ENCODE measurements at places on chromosomes 5 and 9.

DNA sequence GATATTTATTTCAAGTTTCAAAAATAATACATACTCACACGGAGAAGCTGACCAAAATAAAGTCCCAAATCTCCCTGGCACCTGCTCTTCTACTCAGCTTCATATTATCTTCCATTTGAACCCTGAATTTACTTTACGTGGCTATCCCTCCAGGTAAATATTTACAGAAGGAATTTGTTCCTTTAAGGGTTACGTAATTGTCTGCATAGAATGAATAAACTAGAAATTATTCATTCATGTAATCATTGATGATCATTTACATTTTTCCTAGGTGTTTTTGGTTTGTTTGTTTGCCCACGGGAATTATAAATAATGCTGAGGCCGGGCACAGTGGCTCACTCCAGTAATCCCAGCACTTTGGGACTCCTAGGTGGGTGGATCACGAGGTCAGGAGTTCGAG lies 251.2 kb downstream of the PLK2 start:
- no peak for DNase-seq

GRCh38 chr5:138694146-138694545 lies 59.1 kb upstream of the CTNNA1 start:
- DNase-seq: no peak

GRCh38 chr9:33341182-33341581 lies 50.9 kb downstream of the NFX1 start:
- no peak for DNase-seq

DNA sequence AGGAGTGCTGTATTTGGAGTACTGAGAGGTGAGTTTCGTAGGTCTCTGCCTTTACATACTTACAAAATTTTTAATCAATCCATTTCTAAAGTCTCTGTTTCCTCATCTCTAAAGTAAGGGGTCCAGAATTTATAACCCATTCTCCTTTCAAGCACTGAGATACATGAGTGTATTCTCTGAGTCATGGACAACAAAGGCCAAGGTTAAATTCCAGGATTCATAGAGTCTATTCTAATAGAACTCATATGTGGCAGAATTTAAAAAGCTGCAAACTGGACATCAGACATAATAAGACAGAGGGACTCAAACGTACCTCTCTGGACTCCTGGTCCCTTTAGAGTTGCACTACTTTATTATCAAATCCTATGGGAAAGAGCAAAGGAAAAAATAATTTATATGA lies 112.5 kb upstream of the SLIT3 start:
- no peak for DNase-seq

GRCh38 chr9:127346584-127346983 lies 50.4 kb upstream of the SLC2A8 start:
- DNase-seq: no peak

- no peak for DNase-seq
Observed at GRCh38 chr9:7533376-7534090, 266.0 kb downstream of the DMAC1 start.

GRCh38 chr9:97985058-97985861 lies 2.1 kb downstream of the ANP32B start:
- DNase-seq: no peak

DNA sequence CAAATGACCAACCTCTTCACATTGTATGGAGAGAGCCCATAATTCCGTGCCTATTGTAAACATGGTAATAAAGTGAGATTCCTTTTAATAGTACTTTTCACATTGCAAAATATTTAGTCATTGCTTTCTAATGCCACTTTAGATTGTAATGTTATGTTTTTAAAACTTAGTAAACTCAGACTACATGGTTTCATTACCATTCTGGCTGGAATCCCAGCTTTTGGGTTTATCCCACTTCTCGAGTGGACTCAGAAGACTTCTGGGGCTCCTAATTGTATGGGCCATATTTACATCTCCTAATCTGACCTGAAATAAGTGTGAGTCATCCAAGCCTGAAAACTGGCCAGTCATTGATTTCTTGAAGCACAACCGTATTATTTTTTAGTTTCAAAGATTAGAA lies 217.6 kb downstream of the CAAP1 start:
- DNase-seq: no peak

- DNase-seq: no peak
Observed at GRCh38 chr9:8208465-8208864, 408.9 kb upstream of the DMAC1 start.

GRCh38 chr5:150575745-150576448 lies 64.6 kb upstream of the SYNPO start:
- DNase-seq: no peak

DNA sequence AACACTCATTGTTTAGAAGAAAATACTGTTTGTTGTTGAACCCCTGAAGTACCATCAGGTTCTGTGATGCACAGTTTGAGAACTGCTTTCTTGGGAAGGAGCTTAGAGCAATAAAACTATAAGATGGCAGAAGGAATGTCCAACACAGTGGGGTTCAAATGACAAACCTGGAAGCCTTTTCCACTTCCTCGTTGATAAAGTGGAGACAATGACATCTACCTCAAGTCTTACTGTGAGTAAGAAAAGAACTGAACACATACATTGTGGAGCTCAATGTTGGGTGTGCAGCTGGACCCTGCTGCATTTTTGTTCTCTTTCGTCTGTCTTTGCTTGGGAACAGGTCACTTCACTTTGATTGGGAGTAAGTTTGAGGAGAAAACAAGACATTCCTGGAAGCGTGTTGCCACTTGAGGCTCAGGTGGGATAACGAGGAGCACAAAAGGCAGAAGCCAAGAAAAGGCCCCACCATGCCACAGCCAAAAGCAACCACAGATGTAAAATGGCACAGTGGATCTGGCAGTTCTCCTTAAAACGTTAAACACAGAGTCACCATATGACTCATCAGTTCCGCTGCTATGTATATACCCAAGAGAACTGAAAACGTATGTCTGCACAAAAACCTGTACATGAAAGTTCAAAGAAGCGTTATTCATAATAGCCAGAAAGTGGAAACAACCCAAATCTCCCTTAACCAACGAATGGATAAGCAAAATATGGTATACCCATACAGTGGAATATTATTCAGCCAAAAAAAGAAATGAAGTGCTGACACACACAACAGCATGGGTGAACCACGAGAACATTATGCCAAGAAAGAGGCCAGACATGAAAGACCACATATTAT lies 42.9 kb upstream of the SUB1 start:
- DNase-seq: no peak

- no peak for DNase-seq
Observed at GRCh38 chr9:116789081-116789480, 102.0 kb downstream of the TRIM32 start.

DNA sequence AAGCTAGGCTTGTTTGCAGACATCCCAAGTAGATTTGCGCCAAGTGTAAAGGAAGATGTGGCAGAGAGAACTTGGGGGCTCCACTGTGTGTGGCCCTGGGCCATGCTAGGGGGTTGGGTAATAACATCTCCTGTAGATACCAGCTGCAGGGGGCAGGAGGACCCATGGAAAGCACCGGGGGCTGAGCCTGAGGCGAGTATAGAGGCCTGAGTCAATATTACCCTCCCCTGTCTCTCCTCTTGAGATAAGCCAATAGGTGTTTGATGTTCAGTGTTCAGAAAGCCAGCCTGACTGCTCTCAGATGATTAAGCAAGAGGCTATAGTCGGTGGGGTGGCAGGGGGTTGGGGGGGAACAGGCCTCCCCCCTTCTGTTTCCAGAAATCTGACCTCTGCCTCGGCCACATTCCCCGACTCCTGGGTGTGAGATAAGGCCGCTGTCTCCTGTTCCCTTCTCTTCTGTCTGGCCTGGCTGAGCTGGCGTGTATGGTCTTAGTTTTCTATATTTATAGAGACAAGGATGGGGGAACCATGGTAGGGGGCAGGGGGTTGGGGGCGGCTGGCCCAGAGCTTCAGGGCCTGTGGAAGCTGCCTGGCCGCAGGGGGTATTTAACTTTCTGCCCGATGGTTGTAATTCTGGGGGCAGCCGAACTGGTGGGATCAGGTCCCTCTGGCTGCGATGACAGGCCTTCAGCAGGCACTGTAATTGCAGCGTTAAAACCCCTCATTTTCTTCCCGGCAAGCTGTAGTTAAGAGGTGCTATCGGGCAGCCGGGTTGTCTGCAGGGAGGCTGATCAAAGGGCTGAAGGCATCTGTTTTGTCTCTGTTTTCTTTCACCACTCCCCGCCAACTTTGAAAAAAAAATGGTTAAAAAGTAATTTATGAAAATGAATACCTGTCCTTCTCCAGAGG lies 292.0 kb downstream of the NSG2 start:
- DNase-seq: no peak

- DNase-seq: no peak
Observed at GRCh38 chr9:136160381-136160841, 41.7 kb upstream of the TMEM250 start.

GRCh38 chr9:116088396-116088795 lies 65.2 kb upstream of the PAPPA start:
- DNase-seq: no peak

- DNase-seq: no peak
Observed at GRCh38 chr5:77744116-77744515, 32.0 kb downstream of the TBCA start.

- DNase-seq: peak; percentile 89
Observed at GRCh38 chr5:173764332-173765028, 123.7 kb upstream of the CPEB4 start.

DNA sequence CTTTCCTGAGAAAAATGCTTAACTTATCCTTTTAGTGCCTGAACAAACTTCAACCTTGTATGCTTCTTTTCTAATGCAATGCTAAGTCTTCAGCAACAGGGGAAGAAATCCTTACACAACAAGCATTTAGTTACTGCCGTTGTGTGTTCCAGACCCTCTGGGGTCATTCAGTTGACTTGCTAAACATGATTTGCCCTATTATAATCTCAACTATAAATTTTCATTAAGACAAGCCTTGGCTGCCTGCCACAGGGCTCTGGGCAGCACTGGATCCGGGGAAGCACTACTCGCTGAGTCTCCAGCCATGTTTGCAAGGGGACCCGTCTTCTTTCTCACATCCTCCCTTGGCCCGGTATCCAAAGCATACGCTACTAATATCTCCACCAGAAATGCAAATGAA lies 58.1 kb downstream of the PTCH1 start:
- no peak for DNase-seq

DNA sequence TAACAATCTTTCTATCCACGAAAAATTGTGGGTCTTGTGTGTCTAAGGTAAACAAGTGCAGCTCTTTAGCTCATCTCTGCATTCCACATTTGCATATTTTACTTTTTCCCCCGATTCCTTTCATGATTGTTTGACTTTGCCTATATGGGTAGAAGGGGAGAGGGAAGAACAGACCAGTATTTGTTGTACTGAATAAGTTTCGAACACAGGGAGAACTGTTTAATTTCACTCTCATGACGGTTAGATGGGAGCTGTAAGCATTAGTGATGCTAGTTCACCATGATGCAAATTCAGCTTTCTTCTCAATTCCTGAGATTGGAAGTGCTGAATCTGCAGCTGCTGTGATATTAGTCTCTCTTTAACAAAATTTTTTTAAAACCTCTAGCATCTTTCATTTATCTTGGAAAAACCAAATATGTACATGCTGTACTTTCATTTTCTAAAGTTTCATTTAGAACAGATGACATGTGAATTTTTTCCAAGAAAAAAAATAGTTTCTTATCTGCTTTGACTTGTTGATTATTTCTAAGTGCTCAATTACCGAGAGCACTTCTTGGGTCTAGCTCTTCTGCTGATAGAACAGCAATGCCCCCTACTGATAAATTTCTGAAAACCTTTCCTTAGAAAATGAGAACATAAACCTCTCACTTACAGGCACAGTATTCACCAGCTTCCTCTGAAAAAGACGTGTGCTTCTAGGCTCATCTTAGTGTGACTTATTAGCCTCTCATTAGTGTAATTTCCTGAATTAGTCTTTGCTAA lies 149.5 kb downstream of the BAAT start:
- DNase-seq: no peak

GRCh38 chr5:67193439-67193807 lies 3.2 kb downstream of the CD180 start:
- no peak for DNase-seq

GRCh38 chr5:142798099-142798770 lies 28.1 kb downstream of the ARHGAP26 start:
- no peak for DNase-seq

GRCh38 chr9:93620881-93621820 lies 44.8 kb downstream of the PHF2 start:
- DNase-seq: no peak

- DNase-seq: no peak
Observed at GRCh38 chr5:121090822-121091221, 626.7 kb downstream of the PRR16 start.

DNA sequence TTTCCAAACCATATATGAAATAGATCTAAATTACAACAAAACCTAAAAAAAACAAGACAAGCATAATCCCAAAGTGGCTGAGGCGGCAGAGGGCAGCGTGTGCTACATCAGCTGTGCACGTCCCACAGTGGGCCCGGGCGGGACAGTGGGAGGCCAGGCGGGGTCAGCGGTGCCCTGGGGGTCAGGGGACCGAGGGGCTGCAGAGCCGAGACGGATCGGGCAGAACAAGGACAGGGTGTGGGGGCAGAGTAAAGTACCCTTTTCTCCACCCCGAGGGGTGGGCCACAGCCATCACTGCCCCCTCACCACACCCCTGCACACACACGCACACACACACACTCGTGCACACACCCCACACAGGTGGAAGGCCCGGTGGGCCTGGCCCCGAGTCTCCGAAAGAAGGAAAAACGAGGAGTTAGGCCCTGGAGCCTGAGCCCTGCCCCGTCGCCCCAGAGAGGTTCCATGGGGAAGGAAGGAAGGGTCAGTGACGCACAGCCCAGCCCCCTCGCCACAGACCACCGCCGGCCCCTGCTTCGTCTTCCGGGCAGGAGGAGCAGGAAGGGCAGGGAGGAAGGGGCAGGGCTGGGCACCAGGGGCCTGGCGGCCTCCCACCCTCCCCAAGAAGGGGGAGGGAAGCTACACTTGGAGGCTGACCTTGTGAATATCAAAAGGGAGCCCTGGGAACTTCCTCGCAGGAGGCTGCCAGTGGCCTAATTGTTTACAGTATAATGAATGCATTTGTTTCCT lies 49.6 kb upstream of the UBAC1 start:
- no peak for DNase-seq

- DNase-seq: no peak
Observed at GRCh38 chr9:19255821-19256220, 25.3 kb downstream of the DENND4C start.
